ENCODE measurements at places on chromosomes 16 and 17.
A peak's percentile ranks its signal among the peaks of the same experiment; 100 is the strongest.

- peak; percentile 66 for DNase-seq
Measured at GRCh38 chr17:27602721-27603420, 28.1 kb upstream of the LGALS9 start.

- DNase-seq: no peak
Measured at GRCh38 chr17:17119106-17119505, 76.8 kb downstream of the MPRIP start.

GRCh38 chr16:89779909-89780305, 36.5 kb downstream of the FANCA start:
- DNase-seq: no peak

GRCh38 chr17:44466339-44466738, 36.9 kb downstream of the GPATCH8 start:
- no peak for DNase-seq

DNA sequence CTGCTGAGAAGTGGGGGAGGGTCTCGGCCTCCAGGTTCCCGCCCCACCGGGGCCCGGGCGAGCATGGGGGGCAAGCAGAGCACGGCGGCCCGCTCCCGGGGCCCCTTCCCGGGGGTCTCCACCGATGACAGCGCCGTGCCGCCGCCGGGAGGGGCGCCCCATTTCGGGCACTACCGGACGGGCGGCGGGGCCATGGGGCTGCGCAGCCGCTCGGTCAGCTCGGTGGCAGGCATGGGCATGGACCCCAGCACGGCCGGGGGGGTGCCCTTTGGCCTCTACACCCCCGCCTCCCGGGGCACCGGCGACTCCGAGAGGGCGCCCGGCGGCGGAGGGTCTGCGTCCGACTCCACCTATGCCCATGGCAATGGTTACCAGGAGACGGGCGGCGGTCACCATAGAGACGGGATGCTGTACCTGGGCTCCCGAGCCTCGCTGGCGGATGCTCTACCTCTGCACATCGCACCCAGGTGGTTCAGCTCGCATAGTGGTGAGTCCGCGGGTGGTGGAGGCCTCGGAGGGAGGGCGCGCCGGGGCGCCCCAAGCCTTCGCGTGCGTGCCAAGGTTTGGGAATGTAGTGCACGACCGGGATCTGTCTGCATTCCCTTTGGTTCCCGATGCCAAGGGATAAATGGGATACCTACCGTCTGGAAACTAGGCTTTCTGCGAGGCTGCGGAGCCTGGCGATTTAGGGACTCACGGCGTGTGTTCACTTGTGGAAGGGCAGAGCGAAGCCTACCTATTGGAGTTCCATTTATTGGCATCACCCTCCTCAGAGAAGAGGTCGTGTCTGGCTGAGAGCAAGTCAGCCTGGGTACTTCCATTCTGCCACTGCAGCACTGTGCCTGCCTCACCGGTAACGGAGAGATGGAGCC, 1.0 kb downstream of the ZNRF1 start:
- DNase-seq: peak; percentile 76

GRCh38 chr16:11349599-11350276, 4.5 kb downstream of the RMI2 start:
- DNase-seq: no peak

GRCh38 chr16:4675864-4676786, 17.2 kb upstream of the NUDT16L1 start:
- peak; percentile 82 for DNase-seq

GRCh38 chr16:67030221-67030962, 1.4 kb downstream of the CBFB start:
- no peak for DNase-seq

- DNase-seq: no peak
Measured at GRCh38 chr16:81651758-81652718, 127.1 kb upstream of the PLCG2 start.

DNA sequence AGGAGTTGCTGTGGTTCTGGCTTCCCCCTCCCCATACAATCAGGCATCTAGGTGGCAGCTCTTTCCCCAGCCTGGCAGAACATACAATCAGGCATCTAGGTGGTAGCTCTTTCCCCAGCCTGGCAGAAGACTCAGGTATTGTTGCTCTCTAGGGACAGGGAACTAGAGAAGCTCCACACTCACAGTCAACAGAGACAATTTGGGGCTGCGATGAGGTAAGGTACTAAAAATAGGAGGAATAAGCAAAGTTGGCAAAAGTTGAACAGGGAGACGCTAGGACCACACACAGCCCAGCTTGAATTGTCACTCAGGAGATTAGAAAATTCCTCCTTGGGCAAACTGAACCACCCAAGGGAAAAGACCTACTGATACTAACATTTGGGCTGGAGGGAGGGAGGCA, 315.5 kb upstream of the CDH5 start:
- no peak for DNase-seq

DNA sequence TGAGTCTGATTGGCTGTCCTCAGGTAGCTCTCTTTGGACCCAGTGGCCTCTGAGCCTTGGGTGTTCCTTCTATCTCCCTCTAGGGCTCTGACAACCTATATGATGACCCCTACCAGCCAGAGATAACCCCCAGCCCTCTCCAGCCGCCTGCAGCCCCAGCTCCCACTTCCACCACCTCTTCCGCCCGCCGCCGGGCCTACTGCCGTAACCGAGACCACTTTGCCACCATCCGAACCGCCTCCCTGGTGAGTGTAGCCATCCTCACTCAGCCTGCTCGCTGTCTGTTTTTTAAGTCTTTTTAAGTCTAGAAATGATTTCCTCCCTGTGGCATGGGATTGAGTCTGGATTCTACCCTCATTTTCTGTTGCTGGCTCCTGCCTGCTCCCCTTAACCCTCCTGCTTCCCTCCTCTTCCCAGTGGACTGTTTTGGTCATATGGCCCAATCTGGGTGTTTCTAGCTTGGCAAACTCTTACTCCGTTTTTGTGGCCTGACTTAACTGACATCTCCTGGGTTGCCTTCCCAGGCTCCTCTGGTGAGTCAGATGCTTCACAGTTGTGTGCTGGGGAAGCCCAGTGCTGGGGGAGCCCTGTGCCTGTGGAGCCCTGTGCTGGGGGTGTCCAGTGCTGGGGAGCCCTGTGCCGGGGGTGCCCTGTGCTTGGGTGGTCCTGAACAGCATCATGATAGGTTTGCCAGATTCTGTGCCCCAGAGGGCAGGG, 9.9 kb downstream of the TAOK2 start:
- no peak for DNase-seq

- no peak for DNase-seq
Measured at GRCh38 chr17:73293480-73293911, 18.3 kb downstream of the CDC42EP4 start.

DNA sequence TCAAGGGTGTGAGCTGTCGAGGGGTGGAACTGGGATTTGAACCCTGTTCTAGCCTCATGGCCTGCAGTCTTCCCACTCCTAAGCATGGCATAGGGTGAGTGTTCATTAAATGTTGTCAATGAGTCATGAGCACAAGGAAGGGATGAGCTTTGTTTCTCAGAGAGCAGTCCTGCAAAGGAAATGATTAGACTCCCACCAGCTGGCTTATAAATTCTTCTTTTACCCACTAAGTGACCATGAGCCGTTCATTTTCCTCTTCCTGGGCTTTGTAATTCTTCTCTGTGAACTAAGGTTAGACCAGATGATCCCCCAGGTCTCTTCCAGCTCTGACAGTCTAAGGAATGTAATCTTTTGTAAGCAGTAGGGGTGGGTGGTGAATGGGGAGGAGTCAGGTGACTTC, 47.9 kb upstream of the HNF1B start:
- no peak for DNase-seq

DNA sequence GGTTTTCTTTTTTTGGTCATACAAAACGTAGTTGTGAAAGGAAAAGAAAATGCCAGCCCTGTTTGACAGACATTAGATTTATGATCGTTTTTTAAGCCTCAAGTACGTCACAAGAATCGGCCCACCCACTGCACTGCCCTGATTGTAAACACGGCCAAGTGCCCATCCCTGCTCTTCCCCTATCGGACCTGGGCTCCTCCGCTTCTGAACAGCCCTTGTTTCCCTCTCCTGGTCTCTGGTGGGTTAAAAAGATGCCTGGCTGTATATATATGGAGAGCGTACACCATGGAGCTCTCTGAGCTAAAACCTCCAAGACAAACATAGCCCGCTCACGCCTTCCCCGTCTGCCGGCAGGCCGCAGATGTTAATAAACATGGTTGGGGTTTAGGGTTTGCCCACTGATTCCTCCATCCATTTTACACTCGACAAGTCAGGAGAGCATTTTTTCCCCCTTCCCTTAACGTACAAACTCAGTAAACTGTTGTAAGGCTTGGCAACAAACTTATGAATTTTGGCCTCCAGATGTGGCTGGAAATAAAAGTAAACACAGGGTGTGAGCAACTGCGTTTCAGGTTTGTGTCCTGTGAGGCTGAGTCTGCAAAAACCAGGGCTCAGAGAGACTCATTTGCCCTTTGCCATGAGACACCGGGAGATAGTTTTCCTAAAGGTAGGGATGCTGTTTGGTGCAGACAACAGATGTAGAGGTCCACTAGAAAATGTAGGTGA, 325.9 kb downstream of the SOX9 start:
- no peak for DNase-seq

GRCh38 chr17:63173903-63174302, 207.9 kb downstream of the TANC2 start:
- no peak for DNase-seq

DNA sequence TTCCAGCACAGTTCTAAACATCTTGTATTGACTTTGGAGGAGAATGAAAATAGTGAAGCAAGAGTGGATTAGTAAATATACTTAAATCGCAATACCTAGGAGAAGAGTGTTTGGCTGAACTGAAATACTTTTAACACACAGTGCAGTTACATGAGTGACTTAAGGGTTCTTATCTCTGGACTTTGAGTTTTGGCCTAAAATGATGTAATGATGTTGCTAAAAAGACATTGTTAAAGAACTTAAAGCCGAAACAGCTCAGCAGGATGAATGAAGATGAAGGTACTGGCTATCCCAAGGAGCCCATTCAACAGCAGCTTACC, 28.1 kb downstream of the PMP22 start:
- no peak for DNase-seq

DNA sequence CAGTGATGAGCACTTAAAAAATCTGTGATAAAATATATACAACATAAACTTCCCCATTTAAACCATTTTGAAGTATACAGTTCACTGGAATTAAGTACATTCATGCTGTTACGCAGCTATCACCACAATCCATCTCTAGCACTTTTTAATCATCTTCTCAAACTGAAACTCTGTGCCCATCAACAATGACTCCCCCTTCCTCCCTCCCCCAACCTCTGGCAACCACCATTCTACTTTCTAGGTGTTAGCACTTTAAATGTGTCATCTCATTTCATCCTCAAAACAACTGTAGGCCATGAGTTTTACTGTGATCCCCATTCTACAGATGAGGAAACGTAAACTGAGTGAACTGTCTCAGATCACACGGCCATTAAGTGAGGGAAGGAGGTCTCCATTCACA, 13.8 kb upstream of the TMEM98 start:
- peak; percentile 70 for DNase-seq

GRCh38 chr17:69539781-69540319, 125.4 kb downstream of the MAP2K6 start:
- DNase-seq: no peak

GRCh38 chr16:20225228-20225733, 102.0 kb downstream of the GP2 start:
- DNase-seq: no peak

DNA sequence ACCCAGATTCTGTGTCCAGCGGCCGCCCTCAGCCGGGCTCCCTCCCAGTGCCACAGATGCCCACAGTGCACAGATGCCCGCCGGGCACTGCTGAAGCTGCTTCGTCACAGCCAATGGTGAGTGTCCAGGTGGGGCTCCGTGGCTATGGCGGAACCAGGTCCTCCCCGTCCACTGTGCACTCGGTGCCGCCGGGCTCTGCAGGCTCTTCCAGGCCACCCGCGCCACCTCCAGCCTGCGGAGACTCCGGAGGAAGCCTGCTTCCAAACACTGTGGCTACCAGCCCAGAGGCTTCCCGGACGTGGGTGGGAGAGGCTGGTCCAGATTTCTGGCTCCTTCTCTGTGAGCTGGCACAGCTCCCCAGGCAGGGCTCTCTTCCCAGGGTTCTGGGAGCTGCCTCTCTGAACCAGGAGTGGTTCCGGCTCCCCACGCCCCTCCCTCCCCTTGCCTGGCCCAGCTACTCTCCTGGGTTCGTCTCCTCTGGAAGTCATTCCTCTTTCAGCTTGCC, 2.8 kb upstream of the PYCR1 start:
- DNase-seq: no peak

- peak; percentile 71 for DNase-seq
Measured at GRCh38 chr16:2663553-2664546, 18.5 kb upstream of the KCTD5 start.

DNA sequence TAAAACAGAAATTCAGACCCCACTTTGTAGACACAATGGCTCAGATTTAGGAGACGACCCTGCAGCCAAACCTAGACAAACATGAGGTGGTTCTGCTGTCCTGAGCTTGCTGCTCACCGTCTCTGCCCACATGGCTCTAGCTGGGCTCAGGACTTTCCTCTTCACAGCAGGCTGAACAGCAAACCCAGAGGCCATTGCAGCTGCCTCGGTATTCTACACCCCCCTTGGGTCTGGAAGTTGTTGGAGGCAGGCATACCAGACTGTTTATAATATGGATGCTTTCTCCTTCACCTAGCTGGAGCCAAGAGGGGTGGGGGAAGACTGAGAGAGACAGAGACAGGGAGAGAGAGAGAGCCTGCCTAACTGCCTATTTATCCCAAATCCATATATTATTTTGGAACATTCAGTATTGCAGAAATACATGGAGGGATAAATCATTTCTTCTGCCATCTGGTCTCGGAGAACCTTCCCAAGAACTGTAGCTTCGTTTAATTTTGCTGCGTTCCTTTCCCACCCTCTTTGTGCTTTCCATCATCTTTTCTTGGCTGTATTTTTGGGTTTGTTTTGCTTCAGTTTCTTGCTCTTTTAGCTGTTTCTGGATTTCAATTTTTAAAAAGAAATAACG, 628.2 kb upstream of the RBFOX1 start:
- no peak for DNase-seq

DNA sequence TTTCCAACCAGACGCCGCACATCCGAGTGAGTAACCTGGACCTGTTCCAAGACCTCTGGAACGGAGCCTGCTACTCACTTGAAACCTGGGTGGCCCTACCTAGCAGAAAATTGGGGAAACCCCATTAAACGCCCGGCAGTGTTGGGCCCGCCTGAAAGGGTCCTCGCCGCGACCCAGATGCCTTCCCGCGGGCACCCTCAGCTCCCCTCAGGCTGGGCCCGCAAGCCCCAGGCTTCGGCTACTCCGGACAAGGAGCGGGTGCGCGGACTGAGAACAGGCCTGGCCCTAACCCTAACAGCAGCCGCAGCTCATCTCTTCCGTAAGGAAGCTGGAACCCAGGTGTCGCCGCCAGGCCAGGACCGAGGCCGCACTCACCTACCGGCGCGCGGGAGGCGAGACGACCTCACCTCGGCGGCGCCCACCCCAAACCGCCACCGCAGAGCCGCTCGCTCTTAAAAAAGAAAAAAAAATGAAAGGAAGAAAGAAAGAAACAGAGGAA, 344 bp downstream of the PSME3IP1 start:
- no peak for DNase-seq

DNA sequence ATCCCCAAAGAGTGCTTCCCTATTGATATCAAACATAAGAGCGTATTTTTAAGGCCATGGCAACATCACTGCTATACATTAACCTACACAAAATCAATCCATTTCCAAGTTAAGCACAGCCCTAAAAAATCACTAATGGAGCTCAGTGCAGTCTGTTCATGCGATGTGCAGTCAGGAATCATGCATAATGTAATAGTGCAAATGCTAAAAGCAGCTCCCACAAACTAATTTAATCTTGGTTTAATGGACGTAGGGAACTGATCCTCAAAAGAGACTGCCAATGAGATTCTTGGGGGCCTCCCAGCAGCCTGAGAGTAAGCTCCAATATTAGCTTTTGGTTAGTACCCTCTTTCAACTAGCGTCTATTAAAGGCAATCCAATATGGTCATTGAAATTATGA, 245.9 kb downstream of the TOX3 start:
- DNase-seq: no peak
